Stimulated activated CD8-positive, alpha-beta memory T cell treated with anti-CD3 and anti-CD28 coated beads, Interleukin-2, amount 100 ng/mL, for 1 hour (primary cell): ENCODE measurements at places on chromosomes 2 and 18.

GRCh38 chr2:123597988-123598387 lies 427.1 kb upstream of the CNTNAP5 start:
- no peak for DNase-seq

DNA sequence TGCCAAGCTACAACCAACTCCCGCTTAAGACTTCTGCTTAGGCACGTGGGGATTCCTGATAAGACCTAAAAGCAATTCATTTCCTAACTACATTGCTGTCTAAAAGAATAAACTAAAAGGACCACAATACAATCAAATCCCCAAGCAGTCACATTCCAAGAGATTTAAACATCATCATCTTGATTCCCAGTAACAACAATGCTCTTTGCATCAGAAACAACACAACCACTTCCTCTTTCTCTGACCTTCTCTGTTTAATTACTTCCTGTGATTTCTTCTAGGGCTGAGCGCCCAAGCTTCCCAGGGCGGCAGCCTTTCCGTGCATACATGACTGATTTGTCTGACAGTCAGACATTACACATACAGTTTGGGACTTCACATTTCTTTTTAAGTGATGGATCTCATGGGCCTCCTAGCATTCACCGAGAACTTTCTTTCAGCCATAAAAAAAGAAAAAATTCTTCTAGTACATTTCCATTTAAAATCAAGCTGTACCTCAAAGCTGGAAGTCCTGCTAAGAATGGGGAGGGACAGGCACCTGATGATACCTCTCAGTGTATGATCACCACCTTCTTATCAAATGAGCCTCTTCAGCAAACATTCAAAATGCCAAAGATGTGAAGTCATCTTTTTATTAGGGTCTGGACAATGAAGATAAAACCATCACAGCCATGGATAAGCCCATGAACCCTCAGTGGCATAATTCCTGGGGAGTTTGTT lies 11.5 kb downstream of the SPRED2 start:
- no peak for DNase-seq

GRCh38 chr2:52724585-52724984 lies 1043.0 kb upstream of the CHAC2 start:
- DNase-seq, result no peak

- no peak for DNase-seq
Observed at GRCh38 chr2:13193075-13193474, 476.3 kb downstream of the TRIB2 start.

- peak; percentile 92 for DNase-seq
Observed at GRCh38 chr2:73071360-73072128, at the start of gene SFXN5. TSS of gene SFXN5 (minus strand) at chr2:73071712. CDS start at chr2:73071705, 7 bp downstream.

GRCh38 chr2:190380962-190381412 lies 27.2 kb upstream of the MFSD6 start:
- no peak for DNase-seq

- DNase-seq, result no peak
Observed at GRCh38 chr18:77366720-77367641, 117.3 kb downstream of the GALR1 start.

DNA sequence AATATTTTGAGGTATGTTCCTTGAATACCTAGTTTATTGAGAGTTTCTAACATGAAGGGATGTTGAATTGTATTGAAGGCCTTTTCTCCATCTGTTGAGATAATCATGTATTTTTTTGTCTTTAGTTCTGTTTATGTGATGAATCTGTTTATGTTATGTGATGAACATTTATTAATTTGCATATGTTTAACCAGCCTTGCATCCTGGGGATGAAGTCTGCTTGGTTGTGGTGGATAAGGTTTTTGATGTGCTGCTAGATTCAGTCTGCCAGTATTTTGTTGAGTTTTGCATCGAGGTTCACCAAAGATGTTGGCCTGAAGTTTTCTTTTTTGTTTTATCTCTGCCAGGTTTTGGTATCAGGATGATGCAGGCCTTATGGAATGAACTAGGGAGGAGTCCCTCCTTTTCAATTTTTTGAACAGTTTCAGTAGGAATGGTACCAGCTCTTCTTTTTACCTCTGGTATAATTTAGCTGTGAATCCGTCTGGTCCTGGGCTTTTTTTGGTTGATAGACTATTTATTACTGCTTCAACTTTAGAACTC lies 71.9 kb downstream of the EPC2 start:
- DNase-seq, result no peak

GRCh38 chr2:205807758-205808157 lies 125.5 kb downstream of the NRP2 start:
- no peak for DNase-seq

DNA sequence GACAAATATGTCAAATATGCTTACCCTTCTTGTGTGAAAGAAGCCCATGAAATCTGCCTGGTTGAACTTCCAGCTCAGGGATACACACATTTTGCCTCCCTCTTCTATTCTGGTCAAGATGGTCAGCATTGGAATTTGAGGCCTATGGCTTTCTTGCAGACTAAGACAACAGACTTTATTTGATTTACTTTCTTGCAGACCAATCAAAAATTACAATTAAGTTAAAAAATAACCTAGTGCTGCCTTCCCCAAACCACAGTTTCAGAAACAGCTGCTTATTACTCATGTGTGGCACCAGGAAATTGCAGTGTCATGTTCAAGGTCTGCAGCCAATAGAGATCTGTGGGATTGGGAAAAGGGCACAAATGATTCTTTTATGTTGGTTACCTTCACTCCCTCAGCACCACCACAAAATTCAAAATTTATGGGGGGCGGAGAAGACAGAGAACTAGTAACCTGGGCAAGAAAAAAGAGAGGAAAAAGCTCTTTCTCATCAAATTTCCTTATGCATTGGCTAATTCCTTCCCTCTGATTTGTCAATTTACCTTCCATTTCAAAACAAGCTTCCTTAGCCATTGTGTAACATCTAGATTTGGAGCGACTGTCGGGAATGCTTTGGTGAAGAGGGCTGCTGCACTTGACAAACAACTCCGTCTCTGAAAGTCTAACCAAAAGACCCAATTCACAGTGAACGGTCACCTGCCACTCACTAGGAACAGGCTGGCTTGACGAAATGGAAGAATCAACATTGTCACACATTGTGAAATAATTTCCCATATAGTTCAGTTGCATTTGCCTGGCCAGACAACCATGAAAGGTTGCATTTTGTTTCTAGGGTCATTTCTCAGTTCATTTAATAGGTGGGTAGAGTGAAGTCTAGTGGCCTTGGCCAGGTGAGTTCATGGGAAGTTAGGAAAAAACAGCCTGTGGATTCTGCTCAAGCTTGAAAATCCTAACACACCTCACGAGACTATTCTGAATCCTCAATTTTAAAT lies 100.4 kb upstream of the FZD5 start:
- DNase-seq, result no peak

DNA sequence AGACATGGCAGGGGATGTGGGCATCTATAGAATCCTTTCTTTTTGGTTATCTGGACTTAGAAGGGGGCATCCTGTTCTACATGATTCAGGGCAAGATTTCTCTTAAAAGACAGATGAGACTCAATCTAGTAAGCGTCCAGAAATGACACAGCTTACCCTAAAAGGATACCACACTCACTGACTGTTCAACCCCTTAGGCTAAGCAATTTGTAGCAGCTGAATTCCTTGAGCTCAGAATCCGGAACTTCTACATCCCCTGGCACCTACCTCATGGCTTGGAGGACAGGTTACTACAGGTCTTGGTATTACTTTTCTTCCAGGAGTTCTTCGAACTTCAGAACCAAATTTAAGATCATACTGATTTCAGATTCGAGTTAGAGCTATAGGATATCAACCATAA lies 138.4 kb downstream of the LAMA3 start:
- DNase-seq, result no peak

DNA sequence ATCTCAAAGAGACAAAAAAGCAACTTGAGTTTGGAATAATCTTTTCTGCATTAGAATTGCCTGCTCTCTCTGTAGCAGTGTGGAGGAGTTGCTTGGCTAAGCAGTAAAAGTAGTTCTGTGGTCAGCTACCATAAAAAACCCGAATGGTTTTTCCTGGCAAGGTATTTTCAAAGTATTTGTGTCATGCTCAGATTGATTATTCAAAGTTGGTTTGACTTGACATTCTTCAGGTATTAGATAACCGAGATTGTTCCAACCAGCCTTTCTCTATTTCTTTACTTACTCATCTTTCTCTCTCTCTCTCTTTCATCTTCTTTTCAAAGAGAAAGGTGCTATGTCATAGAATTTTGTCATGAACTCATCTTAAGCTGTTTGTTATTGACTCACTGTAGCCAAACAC lies 404.9 kb downstream of the CPS1 start:
- no peak for DNase-seq

DNA sequence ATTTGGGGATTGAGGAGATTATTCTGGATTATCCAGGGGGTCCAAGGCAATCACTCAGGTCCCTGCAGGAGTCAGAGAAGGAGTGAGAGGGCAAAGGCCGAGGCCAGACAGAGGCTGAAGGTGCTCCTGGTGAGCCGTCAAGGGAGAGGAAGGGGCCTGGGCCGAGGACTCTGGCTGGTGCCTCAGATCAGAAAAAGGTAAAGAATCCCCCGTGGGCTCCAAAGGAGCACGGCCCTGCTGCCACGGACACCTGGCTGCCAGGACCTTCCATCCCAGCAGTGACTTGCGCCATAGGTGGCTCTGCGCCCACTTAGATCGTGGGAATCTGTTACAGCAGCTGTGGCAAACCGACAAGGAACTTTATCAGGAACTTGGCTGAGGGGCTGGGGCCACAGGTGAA lies 374.8 kb upstream of the MYT1L start:
- no peak for DNase-seq

DNA sequence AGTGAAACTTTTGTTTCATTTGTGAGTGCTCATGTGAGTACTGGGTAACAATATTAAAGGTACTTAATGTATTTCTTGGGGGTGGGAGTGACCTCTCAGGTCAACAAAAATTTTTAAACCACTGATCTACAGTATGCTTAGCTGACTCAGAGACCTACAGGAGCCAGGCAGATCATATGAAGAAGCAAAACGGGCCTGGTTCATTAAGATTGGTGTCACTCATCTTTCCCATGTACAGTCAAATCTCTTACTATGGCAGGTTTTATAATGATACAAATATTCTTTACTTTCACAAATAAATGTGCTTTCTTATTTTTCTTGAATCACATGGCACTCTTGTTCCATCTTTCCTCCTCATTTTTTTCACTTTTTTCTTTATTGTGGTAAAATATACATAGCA lies 7.7 kb upstream of the TMSB10 start:
- DNase-seq, result no peak

DNA sequence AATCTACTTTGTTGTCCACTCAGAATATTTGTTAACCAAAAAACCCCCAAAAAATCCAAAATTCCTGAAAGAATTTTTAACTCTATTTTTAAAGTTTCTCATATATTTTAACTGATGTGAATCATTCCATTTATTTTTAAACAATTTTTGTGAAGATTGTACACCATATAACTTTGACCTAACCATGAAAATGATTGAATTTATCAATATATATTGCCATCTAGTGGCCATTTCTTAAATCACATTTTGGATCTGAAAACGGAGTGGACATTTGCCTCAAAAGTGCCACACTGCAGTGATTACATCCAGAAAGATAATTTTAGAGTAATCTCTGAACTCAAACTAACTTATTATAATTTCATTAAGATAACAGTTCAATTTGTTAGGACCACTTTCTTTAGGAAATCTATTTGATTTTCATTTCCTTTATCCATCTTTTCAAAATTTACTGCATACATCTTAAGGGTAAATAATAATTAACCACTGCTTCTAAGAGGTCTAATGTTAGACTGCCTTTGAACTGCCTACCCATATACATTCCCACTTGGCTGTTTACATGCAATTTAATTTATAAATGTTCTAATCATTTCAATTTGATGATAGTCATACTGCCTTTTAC lies 71.1 kb downstream of the DSC3 start:
- DNase-seq, result no peak

- no peak for DNase-seq
Observed at GRCh38 chr2:152071092-152071491, 27.8 kb downstream of the CACNB4 start.

DNA sequence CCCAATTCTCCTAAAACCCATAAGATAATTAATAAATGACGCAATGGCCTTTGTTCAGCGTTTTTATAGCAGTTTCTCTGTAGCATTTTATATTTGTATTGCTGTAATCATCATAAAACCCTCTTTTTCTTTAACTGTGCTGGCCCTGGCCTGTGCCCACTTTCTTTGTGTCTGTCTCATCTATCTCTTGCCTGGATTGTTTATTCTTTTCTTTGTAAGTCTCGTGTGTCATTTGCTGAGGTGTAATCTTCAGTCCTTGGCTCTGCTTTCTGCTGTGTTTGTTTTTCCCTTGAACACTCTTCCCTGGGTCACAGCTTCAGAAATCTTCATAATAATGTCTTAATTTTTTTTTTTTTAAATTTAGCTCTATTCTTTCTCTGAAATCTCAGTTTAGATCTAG lies 525.8 kb upstream of the LINC00305 start:
- DNase-seq, result no peak

GRCh38 chr2:159199236-159199635 lies 87.3 kb downstream of the WDSUB1 start:
- DNase-seq, result no peak

- DNase-seq, result no peak
Observed at GRCh38 chr2:85353876-85354285, 447 bp downstream of the RETSAT start.

DNA sequence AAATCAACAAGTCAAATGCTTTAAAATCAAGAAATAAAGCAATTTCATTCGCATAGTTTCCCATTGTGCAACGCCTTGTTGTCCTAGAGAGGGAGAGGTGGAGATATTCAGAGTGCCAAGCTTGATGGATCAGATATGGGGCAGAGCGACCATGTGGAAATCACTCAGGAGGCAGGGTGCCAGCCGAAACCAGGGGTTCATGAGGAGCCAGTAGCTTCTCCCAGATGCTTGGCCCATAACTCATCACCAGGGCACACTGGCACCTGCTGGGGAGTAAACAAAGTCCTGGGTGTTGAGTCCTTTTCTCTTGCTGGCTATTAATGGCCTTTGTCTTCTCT lies 53.0 kb upstream of the ASAP2 start:
- no peak for DNase-seq

DNA sequence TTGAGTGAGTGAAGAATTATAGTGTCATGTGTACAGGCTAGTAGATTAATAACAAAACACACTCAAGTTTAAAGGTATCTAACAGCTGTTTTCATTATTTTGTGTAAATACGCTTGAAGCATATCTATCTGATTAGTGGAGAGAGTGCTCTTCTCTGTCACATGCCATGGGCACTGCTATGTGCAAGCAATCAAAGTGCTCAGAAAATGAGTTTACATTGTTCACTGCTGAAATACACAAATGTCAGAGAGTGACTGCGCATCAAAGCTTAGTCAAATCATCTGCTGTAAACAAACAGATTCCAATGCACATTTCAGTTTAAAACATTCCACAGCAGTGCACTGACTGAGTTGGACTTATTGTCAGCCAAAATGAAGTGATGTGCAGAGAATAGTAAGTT lies 423.4 kb downstream of the ZEB2 start:
- no peak for DNase-seq

- no peak for DNase-seq
Observed at GRCh38 chr2:224381521-224382279, 20.2 kb downstream of the FAM124B start.

DNA sequence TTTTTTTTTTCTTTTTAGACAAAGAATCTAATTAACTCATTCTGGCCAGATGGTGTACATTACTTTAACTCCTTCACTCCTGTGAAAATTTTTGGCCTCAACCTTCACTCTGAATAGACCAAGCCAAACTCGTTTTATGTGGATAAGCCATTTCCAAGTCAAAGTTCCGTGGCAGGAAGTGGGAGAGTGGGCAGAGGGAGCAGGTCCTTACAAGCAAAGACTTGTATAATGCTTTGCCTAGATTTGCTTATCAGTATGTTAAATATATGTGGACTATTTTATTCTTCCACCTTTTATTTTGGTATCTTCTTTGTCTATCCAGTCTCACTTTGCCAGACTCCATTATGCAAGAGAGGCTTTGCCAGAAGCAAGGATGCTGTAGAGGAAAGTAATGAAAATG lies 178.1 kb upstream of the TNP1 start:
- DNase-seq, result no peak

GRCh38 chr2:182912518-182912915 lies 46.1 kb upstream of the FRZB start:
- DNase-seq, result no peak
